ENCODE measurements at places on chromosomes 7 and 10.

DNA sequence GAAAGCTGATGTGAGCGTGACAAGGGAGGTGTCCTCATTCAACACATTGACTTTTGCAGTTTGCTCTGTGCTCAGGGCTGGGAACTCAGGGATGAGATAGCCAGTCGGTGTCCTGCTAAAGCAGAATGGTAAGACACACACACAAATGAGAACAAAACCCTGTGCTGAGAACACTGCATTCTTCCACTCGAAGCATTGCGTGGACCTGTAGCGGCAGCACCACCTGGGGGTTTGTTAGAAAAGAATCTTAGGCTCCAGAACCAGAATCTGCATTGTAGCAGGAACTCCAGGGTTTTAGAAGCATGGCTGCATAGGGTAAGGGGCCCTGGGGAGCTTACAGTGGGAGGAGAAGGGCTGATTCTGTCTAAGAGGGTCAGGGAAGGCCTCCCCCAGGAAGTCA, 21.5 kb upstream of the OGDHL start:
- DNase-seq: no peak

- no peak for DNase-seq
Observed at GRCh38 chr10:25701652-25702051, 232.4 kb upstream of the MYO3A start.

- no peak for DNase-seq
Observed at GRCh38 chr7:117008886-117009531, 55.7 kb downstream of the ST7 start.

DNA sequence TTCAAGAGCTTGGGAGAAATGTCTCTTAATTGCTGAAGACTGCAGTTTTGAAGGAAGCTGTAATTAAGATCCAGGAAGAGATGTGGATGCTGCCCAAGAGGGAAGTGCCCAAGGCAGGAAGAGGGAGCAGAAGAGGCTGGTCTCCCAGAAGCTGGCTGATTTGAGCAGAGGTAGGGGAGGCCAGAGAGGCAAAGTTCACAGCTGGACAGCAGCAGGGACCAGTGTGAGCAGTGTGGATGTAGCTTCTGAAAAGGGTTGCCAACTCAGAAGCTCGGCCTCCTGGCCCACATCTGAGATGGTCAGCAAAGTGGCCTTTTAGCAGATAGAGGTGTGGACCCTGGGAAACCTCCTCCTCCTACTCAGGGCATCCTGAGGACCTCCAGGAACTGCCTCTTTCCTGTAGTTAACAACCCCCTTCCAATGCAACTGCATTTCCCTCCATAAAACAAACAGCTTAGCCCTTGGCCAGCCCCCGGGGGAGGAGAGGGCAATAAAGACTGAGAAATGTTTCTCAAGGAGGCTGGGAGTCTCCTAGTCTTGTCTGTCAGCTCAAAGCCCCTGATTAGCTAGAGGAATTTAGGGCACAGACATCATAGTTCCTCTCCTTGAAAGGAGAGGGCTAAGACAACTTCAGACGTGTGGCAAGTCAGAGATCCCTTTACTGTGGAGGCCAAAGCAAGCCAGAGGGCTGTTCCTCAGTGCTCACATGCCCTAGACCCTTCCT, 69.5 kb downstream of the PAX2 start:
- DNase-seq: no peak

DNA sequence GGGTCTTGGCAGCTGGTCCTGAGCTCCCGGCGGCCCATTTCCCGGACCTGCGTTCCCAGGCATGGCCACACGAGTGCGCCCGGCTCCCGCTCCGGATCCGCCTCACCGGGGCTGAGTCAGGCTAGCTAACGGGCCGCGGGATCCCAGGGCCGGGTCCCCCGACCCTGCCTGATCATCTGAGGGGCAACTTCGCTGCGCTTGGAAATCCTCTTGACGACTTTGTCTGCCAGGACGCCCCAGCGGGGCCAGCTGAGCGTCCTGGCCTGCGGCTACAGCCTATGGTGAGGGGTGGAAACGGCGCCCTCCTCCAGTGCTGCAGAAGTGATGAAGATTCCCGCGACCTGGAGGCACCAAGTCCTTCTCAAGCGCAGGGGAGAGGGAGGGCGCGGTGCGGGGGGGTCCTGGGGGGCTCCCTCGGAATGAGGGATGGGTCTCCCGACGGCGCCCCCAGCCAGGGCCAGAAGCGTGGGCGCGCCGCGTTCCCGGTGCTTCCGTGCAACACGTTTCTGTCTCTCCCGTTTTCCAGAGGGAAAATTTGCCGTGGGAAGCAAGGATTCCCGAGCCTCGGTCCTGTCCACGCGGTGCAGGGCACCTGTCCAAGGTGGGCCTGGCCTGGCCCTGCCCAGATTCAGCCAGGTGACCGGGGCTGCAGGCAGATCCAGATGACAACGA, 212.4 kb downstream of the CCSER2 start:
- DNase-seq: no peak

- peak; percentile 70 for DNase-seq
Observed at GRCh38 chr7:26151953-26152781, at the start of gene NFE2L3. Gene NFE2L3, plus strand, starts transcription at chr7:26152198. Its CDS starts 301 bp downstream, at chr7:26152499.

DNA sequence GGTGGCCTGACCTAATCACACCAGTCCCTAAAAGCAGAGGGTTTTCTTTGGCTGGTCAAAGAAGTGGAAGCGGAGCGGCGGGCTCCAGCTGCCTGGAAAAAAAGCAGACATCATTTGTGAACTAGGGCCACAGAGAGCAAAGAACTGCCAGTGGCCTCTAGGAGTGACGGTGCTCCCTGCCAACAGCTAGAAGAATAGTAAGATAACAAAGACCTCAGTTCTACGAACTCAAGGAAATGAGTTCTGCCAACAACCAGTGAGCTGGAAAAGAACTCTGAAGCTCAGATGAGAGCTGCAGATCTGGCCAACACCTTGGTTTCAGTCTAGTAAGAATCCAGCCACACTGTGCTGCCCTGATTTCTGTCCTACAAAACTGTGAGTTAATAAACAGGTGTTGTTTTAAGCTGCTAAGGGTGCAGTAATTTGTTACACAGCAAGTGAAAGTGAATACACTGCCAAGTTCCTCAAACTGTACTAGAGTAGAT, 178.0 kb downstream of the SRPK2 start:
- DNase-seq: no peak

- DNase-seq: peak; percentile 62
Observed at GRCh38 chr10:132942101-132943057, at the start of gene CFAP46. Gene CFAP46, minus strand, starts transcription at chr10:132942570. Its CDS starts 86 bp downstream, at chr10:132942484.

DNA sequence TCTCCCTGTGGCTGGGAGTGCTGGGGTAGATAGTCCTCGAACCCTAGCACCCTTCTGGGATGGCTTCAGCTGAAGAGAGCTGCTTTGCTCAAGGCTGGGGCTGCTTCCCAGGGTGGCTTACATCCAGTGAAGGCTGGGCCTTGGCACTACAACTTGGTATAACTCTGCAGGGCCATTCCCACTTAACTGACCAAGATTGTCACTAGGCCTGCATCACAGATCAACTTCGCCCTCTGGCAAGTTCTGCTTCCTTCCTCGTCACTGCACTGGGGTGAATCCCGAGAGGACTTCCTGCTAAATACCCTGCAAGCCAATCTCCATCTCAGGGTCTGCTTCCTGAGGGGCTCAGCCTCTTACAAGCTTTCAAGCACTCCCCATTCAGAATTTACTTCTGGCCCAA, 195.2 kb downstream of the DOCK4 start:
- DNase-seq: no peak

- peak; percentile 19 for DNase-seq
Observed at GRCh38 chr7:135645296-135645904, 16.9 kb upstream of the STMP1 start.

- DNase-seq: peak; percentile 40
Observed at GRCh38 chr10:110498087-110498981, 627 bp downstream of the DUSP5 start.

GRCh38 chr7:26658389-26659084, 205.9 kb downstream of the SKAP2 start:
- peak; percentile 78 for DNase-seq

- DNase-seq: peak; percentile 36
Observed at GRCh38 chr10:87850742-87851205, 12.6 kb downstream of the KLLN start.

- DNase-seq: no peak
Observed at GRCh38 chr7:75631711-75632110, 107.0 kb downstream of the HIP1 start.

DNA sequence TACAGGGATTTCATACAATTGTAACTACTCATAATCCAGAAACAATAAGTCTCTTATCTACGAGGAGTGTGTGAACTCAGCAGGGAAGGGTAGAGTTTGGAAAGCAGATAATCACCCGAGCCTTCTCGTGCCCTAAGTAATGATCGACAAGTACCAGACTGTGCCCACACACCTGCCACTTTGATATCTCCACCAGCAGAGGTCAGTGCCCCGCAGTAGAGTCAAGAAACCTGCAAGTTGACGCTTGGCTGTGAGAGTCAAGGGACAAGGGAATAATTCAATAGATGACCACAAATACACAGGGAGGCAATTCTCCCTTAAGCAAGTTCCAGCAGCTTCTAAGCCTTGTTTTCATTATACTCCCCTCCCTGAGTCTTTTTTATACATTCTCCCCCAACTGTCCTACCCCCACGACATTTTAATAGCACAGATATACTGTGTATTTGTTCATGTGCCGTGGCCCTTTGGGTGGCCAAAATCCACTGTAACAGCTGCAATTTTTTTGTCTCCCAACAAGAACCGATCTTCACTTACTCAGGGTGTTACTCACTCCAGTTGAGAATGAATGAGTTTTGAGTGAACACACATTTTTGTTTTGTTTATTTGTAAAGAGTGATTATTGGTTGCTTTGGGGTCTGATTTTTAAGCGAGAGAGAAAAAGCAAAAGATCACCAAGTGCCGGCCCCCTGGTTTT, 106.9 kb upstream of the RHEB start:
- DNase-seq: peak; percentile 16

DNA sequence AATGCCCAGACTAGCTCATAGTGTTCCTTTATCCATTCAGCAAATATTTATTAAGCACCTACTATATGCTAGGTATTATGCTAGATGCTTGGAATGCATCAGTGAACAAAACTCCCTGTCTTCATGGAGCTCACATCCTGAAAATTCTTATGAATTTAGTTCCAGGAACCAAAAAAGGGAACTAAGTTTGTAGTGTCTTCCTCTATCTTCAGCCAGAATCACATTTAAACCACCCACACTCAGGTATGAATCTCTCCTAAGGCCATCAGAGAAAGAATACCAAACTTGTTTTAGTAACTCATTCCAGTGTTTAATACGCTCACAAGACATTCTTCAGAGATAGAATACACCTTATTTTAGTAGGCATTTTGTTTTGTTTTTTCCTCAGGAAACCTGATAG, 10.1 kb upstream of the EGR2 start:
- DNase-seq: no peak

- DNase-seq: no peak
Observed at GRCh38 chr7:123666492-123666891, 10.8 kb downstream of the LMOD2 start.

DNA sequence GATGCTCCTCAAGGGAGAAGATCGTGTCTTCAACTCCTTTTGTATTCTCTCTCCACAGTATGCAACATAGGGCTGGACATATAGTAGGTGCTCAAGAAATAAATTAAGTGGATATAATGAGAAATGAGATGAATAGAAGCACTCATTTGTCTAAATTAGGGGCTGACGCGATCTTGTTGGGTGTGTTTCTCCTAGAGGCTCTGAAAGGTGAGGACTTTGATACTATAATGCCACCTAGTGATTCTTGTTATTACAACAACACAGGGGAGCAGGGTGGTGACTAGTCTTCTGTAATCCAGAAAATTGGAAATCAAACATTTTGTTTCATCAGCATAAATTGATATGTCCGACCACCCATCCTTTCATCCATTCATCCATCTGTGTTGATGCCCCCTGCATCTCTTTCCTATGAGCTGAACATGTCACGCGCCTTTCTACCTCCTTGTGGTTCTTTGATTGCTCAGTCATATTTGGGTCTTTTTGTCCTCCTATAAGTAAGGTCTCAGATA, 3.5 kb upstream of the CFAP58 start:
- no peak for DNase-seq

- no peak for DNase-seq
Observed at GRCh38 chr7:19113002-19113350, 4.5 kb downstream of the TWIST1 start.

DNA sequence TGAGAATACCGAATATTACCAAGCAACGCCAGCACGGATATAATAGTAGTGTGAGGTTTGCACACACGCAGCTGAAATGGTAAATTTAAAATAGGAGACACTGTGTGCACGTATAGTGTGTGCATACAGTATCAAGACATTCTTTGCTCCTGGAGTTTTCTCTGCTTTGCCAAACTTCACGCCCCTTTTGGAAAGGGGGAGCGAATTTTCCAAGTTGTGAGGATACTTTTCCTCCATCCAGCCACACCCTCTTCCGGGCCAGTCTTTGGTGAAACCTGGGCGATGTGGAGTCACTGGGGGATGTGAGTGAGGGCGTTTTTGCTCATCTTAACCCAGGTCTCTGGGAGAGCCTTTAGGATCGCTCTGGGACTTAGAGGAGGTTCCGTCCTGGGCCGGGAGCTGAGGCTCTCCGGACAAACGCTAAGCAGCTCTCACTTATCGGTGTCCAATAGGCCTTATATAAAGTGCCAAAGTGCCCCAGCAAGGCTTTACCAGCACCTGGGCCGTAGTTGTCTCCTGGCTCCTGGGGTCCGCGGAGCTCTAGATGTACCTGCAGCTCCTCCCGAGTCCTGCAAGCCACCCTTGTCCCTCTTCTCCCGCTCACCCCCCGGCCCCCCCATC, 160.0 kb upstream of the MKI67 start:
- DNase-seq: no peak

GRCh38 chr10:18822156-18822555, 162.9 kb downstream of the ARL5B start:
- DNase-seq: no peak

GRCh38 chr7:132618956-132619305, 42.7 kb upstream of the PLXNA4 start:
- DNase-seq: no peak

- DNase-seq: no peak
Observed at GRCh38 chr7:45566386-45566785, 7.8 kb upstream of the ADCY1 start.

DNA sequence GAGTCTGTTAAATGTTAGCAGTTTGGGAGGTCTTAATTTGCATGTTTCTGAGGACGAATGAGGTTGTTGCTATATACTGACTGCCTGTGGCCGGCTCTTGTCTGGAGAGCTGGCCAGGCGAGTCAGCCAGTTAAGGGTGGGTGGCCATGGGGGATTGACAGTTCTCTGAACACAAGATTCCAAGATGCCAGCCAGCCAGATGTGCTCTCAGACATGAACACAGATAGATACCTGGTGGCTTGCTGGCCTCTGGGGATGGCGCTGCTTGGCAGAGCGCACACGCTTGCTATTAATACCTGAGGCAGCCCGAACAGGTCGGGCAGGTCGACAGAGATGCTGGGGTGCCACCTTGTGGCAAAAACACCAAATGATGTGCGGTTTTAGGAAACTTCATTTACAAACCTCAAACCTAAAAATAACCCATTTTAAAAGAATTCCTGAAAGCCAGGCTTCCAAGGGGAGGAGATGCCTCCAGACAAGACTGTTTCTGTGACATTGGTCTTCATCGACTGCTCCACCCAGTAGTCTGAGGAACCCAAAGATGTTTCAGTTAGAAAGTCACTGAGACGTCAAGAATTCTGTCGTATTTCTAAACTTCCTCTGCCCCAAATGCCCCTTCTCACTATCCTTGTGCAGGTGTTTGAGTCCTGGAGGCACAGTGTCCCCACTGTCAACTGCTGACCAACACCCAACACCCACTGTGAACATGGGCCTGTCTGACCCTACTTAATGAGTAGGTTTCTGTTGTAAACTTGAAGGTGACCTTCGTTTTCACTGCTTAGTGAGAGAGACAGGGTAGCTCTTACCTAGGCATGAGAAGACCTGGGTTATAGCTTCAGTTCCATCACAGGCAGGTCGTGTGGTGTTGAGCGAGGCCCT, 123.4 kb downstream of the NT5C2 start:
- DNase-seq: no peak

Measured in NCI-H1930 (cell line).